Iris pigment epithelial cell (primary cell): ENCODE measurements at places on chromosomes 1 and 21.
A peak's percentile ranks its signal among the peaks of the same experiment; 100 is the strongest.

DNA sequence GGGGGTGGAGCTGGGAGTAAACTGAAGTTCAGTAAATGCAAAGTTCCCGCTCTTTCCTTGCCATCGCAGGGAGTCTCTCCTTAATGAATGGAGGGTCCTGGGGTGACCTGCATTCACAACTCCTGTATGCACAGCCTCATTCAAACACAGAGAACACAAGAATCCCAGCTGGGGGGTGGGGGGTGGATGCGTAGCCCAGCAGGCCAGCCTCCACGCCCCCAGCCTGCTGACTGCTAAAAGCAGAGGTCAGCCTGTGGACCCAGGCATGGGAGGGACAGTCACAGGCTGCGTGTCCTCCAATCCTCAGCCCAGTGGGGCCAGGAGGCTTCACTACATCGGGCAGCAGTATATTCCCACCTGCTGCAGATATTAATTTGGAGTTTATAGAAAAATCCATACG, 263.1 kb downstream of the GRIK3 start:
- no peak for DNase-seq

DNA sequence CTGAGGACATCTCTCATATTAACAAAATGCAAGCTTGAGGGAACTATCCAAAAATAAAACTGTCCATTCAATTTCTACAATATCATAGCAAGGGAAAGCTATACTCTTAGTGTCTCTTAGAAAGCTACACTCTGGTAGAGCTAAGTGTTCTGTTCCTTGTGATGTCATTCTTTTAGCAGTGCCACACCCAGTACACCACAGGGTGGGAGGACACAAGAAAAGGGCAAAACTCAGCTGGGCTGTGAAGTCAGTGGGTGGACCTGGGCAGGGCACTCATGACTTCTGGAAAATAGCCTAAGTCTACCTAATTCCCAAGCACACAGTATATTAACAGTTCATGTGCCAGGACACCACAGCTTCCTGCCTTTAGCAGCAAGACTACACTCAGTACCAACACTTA, 42.2 kb upstream of the TNFSF4 start:
- DNase-seq, result no peak

DNA sequence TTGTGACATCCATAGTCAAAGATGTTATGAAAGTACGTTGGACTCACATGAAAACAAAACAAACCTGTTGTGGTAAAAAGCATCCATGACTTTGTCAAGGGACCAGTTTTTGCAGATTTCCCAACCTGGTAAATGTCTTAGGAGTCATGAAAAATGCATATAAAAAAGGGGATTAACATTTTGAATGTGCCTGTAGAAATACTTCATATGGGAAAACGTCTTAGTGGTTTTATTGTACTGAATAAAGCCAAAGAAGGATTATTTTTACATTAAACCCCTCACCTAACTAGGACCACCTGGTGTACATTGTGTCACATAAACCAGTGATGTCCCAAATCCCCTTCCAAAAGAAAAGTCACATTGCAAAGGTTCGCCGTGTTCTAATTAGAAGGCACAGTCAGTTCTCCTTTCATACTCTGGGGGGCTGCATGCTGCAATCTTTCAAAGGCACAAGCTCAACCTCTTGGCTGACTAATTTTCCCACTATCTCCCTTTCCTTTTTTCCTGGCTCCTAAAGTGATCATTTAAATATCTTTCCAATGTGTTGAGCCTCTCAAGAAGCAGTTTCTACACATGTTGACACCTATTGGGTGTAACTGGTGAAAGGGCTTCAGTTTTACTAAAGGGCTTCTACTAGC, 119.8 kb upstream of the SPAG17 start:
- DNase-seq, result no peak

DNA sequence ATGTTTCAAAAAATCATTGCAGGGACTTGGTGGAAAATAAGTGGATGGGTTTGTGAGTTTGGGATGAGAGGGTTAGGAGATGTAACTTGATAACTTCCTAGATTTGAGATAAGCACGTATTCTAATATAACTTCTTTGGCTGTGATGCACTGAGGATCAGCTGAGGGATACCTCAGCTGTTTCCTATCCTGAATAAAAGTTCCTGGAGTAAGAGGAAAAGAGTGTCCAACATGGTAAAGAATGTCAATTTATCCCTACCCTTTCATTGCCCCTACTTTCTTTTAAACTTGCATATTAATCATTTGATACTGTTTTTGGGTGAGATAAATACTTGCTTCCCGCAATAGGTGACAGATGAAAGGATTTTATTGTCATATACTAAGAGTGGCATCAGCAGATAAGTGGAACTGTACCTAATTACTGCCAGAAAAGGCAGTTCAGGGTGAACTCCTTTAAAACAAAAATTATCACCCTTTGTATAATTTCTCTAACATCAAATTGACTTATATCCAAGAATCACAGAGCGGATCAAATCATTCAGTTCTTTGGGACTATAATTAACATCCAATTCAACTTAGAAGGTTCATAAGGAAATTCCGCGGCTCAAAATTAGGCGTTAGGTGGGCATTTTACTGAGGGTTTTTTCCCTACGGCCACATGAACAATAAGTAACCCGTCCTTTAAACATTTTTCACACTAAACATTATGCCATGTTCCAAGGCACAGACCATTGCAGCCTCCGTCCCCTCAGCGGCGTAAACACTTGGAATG, 1.4 kb upstream of the SUCO start:
- no peak for DNase-seq

GRCh38 chr1:38071312-38072256, 25.0 kb upstream of the POU3F1 start:
- DNase-seq, result peak; percentile 58
